ENCODE measurements at places on chromosomes 6 and 20.

DNA sequence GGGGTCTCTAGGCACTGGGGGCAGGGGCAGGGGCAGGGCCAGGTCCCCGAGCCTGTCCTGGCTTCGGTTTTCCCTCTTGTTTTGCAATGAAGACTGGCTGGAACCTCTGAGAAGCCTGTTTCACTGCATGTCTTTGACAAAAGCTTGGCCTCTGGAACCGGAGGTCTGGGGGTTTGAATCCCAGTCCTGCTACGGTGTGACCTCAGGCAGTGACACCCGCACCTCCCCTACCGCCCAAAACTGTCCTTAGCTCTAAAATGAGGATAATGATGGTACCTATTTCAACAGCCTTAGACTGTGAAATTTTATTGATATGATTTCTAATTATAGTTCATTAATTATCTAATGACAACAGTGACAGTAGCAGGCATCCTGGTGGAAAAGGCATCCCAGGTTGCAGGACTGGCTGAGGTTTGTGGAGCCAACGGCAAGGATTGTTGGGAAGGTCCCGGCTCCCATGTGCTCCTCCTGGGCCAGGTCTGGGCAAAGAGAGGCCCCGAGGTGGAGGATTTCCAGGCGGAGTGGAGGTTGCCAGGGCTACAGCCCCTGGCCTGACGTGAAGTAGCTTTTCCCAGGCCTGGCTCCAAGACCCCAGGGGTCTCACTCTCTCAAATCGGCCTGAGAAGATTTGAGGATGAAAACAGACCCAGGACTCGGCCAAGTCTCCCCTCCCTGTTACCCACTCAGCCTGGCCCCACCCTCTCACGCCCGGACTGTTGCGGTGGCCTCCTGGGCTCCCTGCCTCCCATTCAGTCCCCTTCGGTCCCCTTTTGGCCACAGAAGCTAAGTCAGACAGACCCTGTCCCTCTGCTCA is 57.9 kb downstream of the SNAI1 start:
- DNase-seq: no peak

DNA sequence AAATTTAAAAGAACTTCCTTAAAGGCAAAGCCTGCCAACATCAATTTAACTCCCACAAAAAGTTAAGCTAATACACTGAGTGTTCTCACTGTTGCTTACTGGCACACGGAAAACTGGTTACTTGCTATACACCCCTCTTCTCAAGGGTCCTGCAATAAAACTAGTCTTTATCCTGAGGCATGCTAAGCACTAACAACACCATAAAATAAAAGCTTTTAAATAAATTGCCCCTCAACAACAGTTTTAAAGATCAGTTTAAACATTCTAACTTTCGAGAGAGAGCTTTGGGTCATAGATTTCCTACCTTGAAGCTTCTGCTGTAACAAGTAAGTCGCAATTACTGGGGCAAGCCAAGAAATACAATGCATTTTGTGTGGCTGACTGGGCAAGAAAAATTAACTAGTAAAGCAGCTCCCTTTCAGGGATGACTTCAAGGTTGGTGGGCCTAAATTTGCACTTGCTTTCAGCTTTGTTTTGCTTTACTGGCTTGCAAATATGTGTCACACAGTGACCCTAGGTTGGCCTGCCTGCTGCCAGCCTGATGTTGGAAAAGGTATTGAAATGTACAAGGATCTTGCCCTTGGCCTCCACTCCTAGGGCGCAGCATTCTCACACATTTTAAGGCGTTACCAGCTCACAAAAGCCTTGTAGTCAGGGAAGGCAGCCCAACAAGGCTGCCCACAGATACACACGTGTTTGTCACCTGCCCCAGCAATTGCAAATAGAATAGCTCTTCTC is 4.0 kb upstream of the HEY2 start:
- no peak for DNase-seq

- no peak for DNase-seq
Measured at GRCh38 chr6:157292202-157292601, 31.1 kb downstream of the TMEM242 start.

- no peak for DNase-seq
Measured at GRCh38 chr6:56649053-56649769, 6.5 kb upstream of the DST start.

DNA sequence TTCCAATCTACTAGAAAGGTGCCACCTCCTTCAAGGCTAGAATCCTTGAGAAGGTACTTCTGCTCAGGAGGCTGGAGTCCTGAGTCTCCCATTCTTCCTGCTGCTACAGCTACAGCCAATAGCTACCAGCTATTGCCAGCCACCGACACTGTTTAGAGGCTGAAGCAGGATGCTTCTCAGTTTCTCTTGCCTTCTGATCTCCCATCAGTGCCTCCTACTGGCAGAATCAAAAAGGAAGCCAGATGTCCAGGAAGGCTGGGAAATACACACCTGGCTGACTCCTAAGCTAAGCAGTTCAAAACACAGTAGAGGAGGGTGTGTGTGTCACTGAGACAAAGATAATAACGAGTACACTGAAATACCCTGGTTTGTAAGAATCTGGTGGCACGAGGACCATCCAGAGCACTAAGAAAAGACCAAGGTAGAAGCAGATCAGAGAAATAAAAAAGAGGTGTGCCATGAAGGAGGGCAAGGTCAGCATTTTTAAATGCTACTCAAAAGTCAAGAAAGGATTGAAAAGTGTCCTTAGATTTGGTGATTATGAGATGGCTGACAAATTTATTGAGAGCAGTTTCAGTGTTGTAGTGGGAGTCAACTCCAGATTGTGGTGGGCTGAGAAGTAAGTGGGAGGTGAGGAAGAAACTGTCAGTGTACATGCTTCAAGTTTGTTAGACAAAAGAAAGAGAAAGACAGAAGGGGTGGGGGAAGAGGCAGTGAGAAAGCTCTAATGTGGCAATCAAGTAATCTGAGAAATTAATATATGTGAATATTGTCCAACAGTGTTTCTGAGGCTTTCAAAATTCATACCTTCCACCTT is 2.3 kb upstream of the HLA-DMA start:
- DNase-seq: no peak

- DNase-seq: no peak
Measured at GRCh38 chr6:93391965-93392364, 27.4 kb downstream of the EPHA7 start.

- DNase-seq: no peak
Measured at GRCh38 chr20:20224806-20225205, 143.1 kb upstream of the INSM1 start.

DNA sequence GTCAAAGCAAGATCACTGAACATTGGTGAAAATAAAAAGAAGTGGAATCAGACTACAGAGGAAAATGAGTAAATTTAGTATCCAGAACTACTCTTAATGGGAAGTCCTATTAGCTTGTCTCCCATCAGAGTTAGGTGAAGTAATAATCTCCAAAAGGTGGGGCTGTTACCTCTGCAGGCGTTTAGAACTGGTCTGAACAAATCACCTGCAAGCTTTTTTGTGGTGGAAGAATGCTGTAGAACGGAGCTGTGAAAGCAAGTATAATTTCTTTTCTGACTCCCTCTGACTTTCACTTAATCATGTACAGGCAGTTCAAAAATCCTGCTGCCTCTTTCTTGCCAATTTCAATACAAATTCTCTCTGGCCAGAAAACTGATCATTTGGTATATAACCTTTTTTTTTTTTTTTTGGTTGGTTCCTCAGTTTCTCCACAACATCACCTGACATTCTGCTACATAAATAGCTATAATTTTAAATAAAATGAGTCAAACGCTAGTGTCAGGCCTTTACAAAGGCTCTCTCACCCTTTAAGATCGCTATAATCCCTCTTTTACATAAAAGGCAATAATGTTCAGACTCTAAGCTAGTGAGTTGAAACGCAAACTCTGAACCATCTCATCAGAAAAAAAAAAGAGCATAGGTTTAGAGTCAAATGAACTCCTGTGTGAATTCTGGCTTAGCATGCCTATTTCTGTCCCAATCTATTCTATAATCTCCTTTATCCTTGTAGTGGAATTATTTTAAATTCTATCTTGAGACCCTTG is 38.8 kb downstream of the CITED2 start:
- DNase-seq: no peak

All from A172 (cell line).